ENCODE measurements at places on chromosomes 5 and 9.

GRCh38 chr5:149141957-149142851, 911 bp downstream of the ABLIM3 start:
- DNase-seq, result no peak

DNA sequence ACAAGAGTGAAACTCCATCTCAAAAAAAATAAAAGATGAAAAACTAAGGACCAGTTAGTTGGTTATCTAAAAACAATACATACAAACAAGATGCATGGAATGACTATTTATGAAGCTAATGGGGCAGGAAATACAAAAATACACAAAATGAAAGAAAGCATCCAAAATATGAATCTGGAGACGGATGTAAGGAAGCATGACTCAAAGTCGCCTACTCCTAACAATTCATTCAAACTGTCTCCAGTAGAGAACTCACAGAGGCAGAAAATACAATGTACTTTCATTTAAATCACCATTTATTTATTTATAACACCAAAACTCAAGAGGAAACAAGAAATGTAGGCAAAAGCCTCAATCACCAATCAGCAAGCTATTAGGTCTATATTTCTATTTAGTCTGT, 68.4 kb downstream of the SCAI start:
- no peak for DNase-seq

GRCh38 chr5:173321886-173322285, 6.3 kb downstream of the STC2 start:
- DNase-seq, result no peak

DNA sequence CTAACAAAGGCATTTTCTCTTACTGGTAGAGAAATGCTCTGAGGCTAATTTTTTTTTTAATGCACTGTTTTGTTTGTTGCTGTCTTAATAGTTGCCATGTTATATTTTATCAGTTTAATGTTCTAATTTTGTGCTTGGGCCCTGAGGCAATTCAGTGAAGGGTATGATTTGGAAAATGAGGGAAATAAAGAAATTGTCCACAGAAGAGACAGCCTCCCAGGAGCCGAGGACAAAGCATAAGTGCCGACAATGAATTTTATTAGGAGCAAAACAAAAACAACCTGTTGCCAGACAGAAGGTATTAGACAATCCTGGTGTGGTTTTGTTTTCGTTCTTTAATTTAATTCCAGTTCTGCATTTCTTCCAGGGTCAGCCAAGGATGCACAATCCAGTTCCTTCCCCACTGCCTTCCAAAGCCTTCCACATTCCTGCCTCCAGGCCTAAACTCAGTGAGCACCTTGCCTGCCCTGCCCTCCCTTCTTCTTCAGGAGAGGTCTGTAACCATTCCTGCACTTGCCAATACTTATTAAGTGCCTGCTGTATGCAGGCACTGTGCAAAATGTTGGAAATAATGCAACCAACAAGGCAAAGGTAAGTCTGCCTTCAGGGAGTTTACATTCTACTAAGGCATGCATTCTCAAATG, 4.3 kb upstream of the TCOF1 start:
- no peak for DNase-seq

- no peak for DNase-seq
Measured at GRCh38 chr9:88759364-88759763, 224.4 kb downstream of the NXNL2 start.

- no peak for DNase-seq
Measured at GRCh38 chr5:125149527-125149926, 403.1 kb upstream of the ZNF608 start.

GRCh38 chr5:96903300-96903699, 27.0 kb downstream of the ERAP2 start:
- no peak for DNase-seq

DNA sequence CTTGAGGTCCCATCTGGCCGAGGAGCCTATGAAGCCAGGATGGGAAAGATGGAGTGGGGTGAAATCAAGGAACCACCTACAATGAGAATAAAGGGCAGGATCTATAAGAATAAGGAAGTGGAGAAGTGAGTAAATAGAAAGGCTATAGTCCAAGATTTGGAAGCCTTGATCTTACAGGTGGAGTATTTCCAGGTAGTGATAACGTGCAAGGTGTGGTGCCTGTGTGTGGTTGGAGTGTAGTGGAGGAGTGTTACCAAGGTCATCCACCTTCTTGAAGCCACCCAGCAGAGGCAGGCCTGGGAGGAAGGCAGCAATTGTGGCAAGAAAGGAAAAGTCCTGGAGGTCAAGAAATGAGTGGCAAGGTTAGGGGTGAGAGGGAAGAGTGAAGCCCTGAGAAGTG, 72.9 kb downstream of the IQGAP2 start:
- no peak for DNase-seq

DNA sequence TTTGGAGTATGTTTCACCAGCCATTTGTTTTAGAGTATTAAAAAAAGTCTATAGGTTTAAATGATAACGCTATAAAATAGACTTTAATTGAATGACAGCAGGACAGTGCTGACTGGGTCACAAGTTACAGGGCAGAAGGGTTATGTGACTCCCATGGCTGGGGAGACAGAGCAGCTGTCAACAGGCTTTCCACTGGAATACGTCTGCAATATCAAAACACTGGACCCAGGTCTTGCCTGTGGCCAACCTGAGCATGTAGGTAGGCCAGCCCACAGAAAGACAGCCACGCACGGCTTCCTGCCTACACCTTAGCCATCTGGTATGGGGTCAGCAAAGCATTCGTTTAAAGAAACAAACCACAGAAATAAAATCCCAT, 80.7 kb downstream of the OTULIN start:
- no peak for DNase-seq

- no peak for DNase-seq
Measured at GRCh38 chr9:35029852-35030251, 40.3 kb downstream of the DNAJB5 start.

GRCh38 chr5:86617309-86617755, 409 bp upstream of the COX7C start:
- DNase-seq, result no peak

DNA sequence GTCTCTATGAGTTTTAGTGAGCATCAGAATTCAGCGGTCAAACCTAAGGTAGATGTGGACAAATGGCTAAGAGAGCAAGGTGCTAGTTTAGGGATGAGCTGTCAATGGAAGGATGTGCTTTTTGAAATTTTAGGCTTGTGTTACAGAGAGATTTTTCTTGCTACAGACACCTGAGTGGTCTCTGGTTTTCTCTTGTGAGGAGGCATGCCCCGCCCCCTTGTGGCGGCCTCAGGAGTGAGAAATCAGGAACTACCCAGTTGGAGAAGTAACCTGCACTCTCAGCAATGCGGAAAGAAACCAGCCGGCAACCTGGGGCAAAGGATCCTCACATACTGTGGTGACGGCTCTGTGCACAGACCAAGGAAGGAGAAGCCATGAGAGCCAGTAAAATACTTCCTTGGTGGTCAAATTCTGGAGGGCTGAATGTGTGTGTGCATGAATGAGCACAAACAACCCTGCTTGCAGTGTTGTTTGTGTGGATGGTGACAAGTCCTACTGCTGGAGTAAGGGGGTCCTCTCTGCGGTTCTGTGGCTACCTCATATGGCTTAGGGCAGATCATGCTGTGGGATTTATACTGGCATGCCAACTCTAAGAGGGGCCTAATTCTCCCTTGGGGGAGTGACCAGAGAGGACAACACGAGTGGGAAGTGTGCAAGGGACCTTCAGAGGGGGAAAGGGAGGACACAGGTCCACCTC, 16.7 kb upstream of the HSD17B4 start:
- DNase-seq, result peak; percentile 57

DNA sequence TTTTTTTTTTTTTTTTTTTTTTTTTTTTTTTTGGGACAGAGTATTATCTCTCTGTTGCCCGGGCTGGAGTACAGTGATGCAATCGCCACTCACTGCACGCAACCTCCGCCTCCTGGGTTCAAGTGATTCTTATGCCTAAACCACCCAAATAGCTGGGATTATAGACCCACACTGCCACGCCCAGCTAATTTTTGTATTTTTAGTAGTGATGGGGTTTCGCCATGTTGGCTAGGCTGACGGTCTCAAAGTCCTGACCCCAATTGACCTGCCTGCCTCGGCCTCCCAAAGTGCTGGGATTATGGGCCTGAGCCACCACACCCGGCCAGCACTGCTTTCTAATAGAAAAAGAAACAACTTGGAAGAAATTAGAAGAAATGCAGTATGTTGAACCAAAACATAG, 39.2 kb downstream of the TTC1 start:
- DNase-seq, result no peak

- no peak for DNase-seq
Measured at GRCh38 chr5:139419226-139420192, 15.6 kb upstream of the SPATA24 start.

GRCh38 chr5:89374818-89375521, 492.0 kb upstream of the MEF2C start:
- DNase-seq, result no peak

- no peak for DNase-seq
Measured at GRCh38 chr5:90223756-90224155, 185.8 kb downstream of the CETN3 start.

- no peak for DNase-seq
Measured at GRCh38 chr9:121750715-121751623, 99.5 kb downstream of the DAB2IP start.

- no peak for DNase-seq
Measured at GRCh38 chr5:168728546-168729211, 149.5 kb upstream of the PANK3 start.

DNA sequence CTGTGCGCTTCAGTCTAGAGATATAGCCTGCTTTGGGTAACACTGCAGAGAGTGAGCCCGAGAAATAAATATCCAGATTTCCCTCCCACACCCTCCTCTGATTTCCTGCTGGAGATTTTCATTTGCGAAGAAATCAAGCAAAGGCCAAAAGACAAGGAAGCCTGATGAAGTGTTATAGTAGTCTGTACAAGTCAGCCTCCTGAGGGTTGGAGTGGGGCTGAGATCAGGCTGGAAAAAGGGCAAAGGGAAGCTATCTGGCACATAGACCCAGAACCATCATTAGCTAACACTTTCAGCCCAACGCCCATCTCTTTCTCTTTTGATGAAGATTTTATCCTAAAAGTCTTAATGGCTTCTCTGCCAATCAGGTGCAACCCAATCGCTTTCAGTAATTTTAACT, 154.6 kb upstream of the SLC44A1 start:
- no peak for DNase-seq

DNA sequence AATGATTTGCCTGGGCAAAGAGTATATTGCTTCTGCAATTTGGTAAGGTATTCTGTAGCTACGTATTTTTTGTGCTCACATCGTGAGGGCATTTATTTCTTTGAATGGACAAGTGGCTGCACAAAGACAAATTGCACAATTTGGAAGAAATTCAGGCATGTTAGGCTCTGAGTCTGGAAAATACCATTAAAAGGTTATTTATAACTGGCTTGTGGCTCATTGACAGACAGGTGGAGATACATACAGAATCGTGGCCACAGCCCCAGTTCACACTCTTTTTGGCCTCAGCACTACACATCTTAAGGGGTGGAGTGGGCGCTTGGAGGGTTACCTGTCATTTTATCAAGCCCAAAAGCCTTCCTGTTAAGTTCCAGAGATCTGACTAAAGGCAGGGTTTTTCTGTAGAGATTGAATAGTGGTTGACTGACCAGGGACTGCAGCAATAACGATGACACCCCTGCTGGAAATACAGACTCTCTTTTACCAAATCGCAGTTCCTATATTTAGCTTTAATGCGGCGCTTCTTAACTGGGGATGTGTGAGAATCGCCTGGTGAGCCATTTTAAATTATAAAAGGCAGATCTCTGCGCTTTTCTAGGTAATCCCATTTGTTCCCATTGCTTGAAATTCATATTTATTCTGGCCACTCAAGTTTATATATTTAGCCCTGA, 14.7 kb downstream of the MAN2A1 start:
- DNase-seq, result no peak

DNA sequence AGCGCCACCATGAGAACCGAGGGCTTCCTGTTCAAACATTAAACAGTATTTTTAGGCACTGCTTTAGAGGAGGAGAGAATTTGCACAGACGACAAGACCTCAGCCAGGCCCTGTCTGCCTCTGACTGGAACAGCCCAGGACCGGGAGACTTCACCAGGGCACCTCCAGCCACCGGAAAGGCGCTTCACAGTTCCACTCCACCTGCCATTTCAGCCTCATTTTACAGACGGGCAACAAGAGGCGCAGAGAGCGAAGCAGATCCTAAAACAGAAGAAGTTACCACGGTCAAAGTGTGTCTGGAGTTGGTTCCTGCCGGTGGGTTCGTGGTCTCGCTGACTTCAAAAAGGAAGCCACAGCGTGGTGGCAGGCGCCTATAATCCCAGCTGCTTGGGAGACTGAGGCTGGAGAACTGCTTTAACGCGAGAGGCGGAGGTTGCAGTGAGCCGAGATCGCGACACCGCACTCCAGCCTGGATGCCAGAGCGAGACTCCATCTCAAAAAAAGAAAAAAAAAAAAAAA, 28.4 kb downstream of the COL23A1 start:
- DNase-seq, result no peak

- DNase-seq, result no peak
Measured at GRCh38 chr5:167843881-167844572, 447.4 kb upstream of the WWC1 start.

DNA sequence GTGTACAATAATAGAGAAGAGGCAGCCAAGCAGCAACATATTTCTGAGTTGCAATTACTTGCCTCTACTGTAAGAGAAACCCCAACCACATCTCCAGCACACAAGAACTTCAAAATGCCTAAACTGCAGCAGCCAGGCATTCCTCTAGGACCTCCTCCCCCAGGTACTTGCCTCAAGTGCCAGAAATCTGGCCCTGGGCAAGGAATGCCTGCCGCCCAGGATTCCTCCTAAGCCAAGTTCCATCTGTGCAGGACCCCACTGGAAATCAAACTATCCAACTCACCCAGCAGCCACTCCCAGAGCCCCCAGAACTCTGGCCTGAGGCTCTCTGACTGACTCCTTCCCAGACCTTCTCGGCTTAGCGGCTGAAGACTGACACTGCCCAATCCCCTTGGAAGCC, 336.8 kb upstream of the RGMB start:
- DNase-seq, result no peak

DNA sequence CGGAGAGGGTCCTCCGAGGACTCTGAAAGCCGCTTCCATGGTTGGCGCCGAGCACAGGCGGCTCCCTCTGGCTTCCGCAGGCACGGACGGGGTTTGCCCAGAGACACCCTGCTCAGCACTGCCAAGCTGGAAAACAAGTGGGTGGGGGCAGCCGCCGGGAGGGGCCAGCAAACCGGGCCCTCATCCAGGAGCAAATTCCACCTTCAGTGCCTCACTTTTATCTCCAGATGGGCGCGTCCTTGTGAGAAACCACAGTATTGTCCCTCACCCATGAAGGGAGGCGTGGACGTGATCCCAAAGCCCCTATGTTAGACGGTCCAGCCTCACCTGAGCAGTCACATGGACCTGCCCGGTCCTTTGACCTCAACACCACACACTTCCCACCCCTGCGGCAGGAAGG, 29.0 kb downstream of the MED10 start:
- DNase-seq, result no peak

GRCh38 chr5:15783734-15784133, 283.8 kb downstream of the FBXL7 start:
- no peak for DNase-seq

- DNase-seq, result no peak
Measured at GRCh38 chr5:160423099-160423498, 1.4 kb downstream of the PTTG1 start.
